ENCODE measurements at places on chromosomes 4 and X.

GRCh38 chr4:64495946-64496345, 86.7 kb upstream of the TECRL start:
- DNase-seq = no peak

DNA sequence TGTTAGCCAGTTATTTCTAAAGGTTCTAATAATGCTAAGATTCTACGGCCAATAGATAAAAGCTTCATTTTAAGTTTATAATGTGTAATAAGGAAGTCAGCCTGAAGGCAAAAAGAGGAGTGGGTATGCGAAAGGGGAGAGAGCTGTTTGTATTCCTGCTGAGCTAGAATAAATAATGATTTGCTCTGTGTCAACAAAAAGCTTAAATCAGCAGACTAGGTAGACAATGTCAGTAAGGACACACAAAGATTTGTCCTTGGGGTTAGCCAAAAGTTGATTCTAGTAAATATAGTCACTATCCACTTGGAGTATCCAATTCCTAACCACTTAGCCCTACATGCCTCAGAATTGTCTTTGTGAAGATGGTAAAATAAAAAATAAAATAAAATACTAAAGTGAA, 90.3 kb upstream of the GRIA3 start:
- DNase-seq = no peak

- DNase-seq = no peak
Measured at GRCh38 chr4:75886104-75886503, 16.1 kb downstream of the PPEF2 start.

GRCh38 chr4:110414561-110414920, 61.4 kb upstream of the ENPEP start:
- no peak for DNase-seq

DNA sequence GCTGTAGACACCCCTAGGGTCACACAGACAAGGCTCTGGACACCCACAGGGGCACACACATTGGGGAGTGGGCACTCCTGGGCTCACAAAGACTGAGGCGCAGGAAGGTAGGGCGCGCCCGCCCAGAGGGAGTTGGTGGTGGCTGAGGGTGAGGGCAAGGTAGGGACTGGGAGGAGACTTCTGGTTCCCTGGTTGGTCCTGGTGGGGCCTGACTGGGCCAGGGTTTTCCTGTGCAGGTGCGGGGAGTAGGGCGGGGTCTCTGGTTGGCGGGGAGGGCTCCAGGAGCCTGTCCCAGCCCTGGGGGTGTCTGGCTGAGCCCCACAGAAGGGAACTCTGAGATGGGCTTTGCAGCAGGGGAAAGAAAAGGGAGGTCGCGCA, 6.7 kb upstream of the WAS start:
- peak; percentile 9 for DNase-seq

GRCh38 chrX:10397349-10397748, 223.0 kb downstream of the MID1 start:
- DNase-seq = no peak

- no peak for DNase-seq
Measured at GRCh38 chr4:188958346-188958745, 819.1 kb downstream of the TRIML1 start.

- DNase-seq = no peak
Measured at GRCh38 chrX:118062817-118063615, 53.6 kb downstream of the KLHL13 start.

DNA sequence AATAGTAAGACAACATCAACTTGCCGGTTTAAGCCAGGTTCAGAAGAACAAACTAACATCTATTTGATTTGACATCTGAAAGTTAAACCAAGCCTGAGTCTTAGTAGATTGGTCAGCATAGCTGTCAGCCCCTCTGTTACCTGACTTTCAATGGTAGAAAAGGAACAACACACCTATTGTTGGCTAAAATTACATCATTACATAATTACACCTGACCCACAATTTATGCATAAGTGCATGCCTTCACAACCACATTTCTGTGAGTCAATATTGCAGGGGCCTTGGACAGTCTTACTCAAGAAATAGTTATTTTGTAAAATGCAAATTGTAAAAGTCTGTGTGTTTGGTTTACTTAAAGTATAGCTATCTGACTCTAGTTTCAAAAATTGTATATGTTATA, 36.2 kb downstream of the EGFL6 start:
- no peak for DNase-seq

DNA sequence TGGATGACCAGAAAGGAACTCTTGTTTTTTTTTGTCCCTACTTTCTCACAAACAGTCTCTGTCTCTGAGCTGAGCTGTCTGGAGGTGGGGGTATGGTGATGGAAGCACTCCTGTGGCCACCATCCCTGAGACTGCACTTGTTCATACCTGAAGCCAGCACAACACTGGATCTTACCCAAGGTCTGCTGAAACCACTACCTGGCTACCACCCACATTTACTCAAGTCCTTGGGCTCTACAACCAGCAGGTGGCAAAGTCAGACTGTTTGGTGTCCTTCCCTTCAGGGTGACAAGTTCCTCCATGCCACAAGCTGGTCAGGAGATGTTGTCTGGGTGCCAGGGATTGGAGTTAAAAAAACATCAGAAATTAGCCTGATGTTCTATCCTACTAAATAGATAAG, 89.7 kb downstream of the NEXMIF start:
- no peak for DNase-seq

GRCh38 chr4:74623041-74623440, 171.3 kb downstream of the BTC start:
- DNase-seq = no peak

- DNase-seq = no peak
Measured at GRCh38 chr4:7765666-7766065, 174.0 kb downstream of the AFAP1 start.

DNA sequence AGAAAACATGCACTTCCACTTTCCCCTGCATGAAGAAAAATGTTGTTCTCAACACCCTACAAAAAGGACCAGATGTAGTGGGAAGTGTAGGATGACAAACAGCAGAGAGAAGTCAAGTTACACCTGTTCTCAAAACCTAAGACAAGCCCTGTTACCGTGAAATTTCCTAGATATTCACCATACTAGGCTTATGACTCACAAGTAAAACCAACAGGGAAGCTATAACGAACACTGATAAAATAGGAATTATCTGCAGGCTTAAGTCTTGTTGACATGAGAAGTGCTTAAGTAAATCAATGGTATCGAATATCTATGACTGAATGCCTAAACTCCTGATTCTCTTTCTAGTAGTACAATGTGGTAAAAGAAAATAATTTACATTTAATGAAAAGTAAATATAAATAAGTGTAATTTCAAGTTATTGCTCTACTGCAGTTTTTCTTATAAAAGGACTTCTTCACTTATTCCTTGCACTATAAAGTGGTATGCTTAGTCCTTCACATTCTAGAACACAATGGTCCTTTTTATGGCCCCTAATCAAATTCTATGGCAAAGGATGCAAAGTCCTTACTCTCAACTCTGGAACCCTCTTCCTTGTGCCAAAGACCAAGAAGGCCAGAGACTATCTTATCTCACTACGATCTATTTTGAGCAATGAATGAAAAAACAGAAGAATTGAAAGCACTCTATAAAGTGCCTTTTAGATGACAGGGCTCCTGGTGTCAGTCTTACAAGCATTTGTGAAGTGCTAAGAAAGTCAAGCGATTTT, 19.6 kb downstream of the AP1S2 start:
- no peak for DNase-seq

GRCh38 chrX:41541386-41541785, 94.2 kb downstream of the NYX start:
- DNase-seq = no peak

DNA sequence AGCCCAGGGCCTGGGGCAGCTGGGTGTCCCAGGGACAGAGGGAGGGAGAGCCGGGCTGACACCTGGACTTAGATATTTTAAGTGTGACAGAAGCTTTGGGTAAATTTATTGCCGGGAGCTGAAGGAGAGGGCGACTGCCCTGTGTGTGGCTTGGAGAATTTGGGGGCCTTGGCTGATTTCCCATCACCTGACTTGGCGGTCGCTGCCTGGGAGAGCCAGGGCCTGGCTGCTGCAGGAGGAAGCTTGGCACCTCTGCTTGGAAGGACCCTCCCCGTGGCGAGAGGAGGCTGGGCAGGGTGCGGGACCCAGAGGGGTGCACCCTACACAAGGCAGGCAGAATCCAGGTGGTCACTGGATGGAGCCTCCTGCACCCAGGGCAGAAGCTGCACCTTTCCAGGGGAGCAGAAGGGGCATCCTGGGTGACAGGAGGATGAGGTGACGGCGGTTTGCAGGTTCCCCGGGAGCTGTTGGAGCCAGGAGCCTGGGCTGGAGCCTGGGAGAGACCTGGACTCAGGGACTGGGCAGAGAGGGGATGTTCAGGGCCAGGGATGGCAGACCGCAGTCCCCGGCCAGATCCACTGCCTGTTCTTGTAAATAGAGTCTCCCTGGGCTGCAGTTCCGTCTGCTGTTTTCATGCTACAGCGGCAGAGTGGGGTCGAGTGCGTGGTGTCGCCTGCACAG, 72.0 kb downstream of the RGS12 start:
- no peak for DNase-seq

DNA sequence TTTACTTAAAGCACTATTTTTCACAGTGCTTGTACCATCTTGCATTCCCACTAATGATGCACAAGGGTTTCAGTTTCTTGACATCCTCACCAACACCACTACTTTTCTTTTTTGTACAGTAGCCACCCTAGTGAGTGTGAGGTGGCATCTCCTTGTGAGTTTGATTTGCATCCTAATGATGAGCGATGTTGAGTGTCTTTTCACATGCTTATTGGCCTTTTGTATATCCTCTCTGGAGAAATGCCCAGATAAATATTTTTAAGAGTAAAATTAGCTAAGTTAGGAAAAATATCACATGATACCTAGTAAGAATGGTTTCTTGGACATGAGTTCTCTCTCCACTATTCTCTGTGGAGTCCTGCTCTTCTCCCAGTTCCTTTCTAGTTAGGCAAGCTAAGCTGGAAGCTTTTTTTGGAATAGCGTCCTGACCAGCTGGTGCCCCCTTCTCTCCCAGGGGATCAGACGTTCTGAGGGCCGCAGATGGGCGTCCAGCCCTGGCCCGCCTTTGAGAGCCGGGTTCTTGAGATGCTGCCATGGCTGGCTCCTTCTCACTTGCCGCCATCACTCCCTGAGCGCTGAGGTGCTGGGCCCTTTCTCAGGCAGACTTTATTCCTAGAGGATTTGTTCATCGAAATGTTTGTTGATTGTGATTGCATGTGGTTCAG, 132.1 kb downstream of the ARHGAP10 start:
- DNase-seq = no peak

DNA sequence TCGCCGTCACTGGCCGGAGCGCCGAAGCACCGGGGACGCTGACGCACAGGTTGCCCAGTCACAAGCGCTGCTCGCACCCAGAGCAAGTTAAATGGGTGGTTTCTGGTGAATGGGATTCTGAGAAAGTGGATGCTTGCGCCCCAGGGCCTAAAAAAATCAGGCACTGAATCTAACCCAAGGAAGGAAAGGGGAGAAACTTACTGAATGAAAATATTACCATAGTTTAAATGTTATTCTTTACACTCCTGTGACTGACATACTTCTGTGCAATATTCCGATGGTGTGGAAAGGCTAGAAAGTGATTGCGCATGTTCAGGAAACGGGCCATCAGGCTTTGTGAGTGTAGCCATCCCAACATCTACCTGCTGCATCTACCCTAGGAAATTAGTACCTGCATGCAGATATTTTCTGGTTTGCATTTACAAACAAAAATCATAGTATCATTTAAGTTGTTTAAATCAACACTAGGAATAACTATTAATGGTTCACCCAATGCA, 838 bp upstream of the ABCG2 start:
- no peak for DNase-seq

GRCh38 chr4:60366661-60367060, 833.5 kb upstream of the ADGRL3 start:
- no peak for DNase-seq

DNA sequence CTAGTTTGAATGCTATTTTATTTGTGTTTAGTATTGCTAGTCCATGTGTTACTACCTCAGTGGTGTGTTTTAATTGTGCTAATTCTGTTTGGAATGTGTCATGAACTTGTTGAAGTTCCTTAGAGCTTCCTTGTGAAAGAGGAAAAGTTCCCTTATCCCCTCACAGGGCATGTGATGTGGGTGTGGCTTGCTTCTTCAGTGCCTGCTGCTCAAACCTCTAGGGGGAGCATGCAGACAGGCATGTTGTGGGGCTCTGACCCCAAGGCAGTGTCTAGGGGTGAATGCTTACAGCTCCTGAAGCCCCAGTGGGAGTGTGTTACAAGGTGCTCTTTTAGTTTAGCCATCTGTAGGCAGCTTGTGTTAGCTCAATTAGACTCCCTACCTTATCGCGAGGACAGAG, 86.5 kb downstream of the MAGED4 start:
- DNase-seq = peak; percentile 4

DNA sequence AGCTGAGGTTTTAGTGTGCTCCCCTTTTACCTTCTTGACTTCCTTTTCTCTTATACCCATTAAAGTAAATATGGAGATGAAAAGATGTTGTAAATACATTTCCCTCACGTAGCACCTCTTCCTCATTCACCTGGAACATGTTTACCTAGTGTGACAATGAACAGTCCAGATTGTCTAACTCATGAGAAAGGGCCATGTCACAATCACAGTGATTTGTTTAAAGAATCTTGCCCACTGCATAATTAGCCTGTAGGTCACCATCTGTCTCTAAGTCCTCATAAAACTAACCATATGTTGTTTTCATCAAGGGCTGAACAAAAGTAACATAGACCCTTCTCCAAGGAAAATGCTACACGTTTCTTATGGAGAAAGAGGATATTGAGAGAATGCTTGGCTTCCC, 85.7 kb downstream of the TSPAN5 start:
- DNase-seq = no peak

- DNase-seq = no peak
Measured at GRCh38 chr4:101211146-101211553, 136.2 kb downstream of the PPP3CA start.

DNA sequence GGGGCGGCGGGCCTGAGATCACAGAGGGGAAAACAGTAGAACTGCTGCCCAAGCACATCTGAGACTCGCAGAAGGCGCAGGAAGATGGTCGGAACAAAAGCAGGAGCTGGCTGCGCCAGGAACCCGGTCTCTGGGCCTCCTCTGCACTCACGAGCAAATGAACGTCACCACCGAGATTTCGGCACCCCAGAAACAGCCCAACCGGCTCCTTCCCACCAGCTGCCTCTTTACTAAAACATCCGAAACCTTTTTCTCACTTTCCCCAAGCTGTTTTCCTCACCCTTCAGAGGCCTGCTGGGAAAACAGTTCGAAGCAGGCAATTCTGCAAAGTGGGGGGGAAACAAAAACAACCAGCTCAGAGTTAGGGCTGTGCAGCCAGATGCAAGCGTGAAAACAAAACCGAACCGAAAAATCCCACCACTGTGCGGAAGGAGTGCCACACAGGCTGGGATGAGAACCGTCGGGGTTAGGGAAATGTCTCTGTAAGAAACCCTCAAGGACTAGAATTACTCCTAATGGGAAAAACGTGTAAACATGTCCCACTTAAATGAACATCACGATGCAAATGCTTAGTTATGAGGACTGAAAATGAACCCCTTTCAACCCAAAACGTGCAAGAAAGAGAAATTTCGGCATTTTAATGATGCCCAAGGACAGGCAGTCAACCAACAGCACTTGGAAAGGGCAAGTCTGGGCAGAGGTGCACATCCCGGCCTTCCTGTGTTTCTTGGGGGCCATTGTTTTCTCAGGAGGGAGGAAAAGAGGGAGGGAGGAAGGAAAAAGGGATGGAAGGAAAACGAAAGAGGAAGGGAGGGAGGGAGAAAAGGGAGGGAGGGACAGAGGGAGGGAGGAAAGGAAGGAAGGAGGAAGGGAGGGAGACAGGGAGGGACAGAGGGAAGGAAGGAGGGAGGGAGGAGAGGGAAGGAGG, 15.8 kb downstream of the DHRSX start:
- no peak for DNase-seq

All from stimulated activated CD4-positive, alpha-beta T cell treated with anti-CD3 and anti-CD28 coated beads, Interleukin-4, amount 100 ng/mL, for 24 hours (primary cell).